Activated T-cell treated with anti-CD3 and anti-CD28 coated beads for 48 hours (primary cell): ENCODE measurements at places on chromosomes 5 and 9.
A peak's percentile ranks its signal among the peaks of the same experiment; 100 is the strongest.

- no peak for DNase-seq
These were observed 40.0 kb downstream of the PIK3R1 start for GRCh38 chr5:68255305-68256120.

- no peak for DNase-seq
These were observed 48.9 kb upstream of the CACNA1B start for GRCh38 chr9:137828527-137829259.

- no peak for DNase-seq
These were observed 920.3 kb downstream of the CDH18 start for GRCh38 chr5:19067741-19068140.

DNA sequence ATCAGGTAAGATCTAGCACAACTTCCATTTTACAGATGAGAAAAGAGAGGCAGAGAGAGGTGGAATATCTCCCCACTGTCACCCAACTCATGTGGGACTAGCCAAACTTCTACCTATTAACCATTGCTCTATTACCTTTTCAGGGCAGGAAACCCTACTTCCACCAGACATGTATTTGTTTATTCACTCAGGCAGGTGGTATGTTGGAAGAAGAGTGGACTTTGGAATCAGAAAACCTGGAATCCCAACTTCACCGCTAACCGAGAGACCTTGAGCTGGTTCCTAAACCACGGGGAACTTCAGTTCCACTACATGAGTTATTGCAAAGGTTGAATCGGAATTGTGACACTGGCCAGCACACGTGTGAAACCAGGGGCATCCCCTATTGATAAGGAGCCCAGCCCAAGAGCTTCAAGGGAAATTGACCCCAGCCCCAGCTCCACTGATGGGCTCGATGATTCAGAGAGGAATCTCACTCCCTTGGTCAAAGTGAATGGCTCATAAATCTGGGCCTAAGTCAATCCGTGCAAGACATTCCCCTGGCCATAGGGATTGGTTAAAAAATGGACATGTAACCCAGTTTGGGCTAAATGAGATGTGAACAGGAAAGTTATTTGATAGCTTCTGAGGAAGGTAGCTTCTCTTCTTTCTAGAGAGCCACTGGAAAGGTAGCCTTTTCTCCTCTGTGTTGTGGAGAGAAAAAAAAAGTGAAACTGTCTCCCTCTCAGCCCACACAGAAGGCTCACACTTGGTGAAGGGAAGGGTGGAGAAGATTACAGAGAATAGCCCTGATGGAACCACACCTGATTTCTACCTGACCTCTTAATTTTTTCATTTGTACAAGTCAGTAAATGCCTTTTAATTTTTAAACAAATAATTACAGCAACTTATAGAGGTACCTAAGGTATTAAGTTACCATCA lies 5.5 kb upstream of the GLIS3 start:
- DNase-seq: no peak

DNA sequence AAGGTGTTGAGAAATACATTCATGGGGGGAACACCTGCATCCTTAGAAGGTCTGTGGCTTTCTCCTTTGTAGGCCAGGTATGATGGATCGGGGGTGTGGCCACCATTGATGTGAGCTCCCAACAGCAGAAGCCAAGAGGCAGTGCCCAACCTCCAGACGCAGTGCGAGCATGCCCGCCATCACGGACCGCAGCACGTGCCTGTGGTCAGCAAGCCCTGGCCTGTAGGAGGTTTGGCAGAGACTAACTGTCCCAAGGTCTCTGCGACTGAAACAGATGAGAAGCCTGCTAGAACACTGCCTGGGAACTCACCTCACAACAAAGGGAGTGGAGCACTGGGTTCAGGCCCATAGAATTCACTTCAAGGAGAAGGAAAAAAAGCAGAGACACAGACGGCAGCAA lies 31.9 kb upstream of the ZNF354A start:
- no peak for DNase-seq

DNA sequence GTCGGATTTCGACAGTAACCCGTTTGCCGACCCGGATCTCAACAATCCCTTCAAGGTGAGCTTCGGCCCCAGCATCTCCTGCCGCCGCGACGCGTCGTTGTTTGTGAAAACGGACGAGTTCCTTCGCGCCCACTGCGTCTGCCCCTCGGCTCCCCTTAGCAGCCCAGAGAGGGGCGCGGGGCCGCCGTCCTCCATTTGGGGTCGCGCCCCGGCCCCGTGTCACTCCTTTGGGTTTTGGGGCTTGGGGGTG lies 182 bp downstream of the SCAMP1 start:
- DNase-seq: no peak

DNA sequence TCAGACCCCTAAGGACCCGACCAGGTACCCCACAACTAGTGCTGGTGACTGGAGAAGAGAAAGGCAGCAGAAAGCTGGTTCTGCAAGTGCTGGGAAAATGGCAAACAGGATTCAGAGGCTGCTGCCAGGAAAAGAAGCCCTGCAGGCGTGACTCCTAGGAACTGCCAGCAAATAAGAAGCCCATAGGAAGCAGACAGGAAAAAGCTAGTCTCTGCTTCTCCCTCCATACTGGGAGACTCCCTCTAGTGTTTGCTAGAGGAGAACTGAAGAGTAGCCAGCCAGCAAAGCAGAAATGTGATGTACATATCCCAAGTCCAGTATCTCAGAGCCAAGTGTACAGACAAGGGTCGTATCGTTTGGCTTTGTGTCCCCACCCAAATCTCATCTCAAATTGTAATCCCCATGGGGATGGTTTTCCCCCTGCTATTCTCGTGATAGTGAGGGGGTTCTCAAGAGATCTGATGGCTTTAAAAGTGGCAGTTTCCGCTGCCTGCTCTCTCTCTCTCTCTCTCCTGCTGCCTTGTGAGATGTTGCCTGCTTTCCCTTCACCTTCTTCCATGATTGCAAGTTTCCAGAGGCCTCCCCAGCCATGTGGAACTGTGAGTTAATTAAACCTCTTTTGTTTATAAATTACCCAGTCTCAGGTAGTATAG lies 38.1 kb upstream of the TUSC1 start:
- no peak for DNase-seq

DNA sequence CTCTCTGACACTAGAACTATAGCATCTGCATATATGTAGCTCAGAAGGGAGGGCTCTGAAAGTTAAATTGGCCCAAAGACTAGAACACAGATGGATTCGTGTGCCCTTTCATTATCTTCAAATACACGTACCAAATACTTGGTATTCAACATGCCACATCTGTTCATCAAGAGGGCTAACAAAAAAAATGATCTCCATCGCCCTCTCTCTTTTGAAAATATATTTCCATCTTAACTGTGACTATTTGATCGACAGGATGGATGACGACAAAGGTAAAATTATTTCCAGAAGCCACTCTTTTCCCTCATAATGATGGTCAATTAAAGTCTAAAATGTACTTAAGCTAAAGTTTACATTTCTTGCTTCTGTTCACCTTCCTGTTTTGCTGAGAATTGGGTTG lies 77.0 kb downstream of the SEMA6A start:
- DNase-seq: no peak

GRCh38 chr5:66306105-66306843 lies 162.2 kb downstream of the SREK1 start:
- no peak for DNase-seq

DNA sequence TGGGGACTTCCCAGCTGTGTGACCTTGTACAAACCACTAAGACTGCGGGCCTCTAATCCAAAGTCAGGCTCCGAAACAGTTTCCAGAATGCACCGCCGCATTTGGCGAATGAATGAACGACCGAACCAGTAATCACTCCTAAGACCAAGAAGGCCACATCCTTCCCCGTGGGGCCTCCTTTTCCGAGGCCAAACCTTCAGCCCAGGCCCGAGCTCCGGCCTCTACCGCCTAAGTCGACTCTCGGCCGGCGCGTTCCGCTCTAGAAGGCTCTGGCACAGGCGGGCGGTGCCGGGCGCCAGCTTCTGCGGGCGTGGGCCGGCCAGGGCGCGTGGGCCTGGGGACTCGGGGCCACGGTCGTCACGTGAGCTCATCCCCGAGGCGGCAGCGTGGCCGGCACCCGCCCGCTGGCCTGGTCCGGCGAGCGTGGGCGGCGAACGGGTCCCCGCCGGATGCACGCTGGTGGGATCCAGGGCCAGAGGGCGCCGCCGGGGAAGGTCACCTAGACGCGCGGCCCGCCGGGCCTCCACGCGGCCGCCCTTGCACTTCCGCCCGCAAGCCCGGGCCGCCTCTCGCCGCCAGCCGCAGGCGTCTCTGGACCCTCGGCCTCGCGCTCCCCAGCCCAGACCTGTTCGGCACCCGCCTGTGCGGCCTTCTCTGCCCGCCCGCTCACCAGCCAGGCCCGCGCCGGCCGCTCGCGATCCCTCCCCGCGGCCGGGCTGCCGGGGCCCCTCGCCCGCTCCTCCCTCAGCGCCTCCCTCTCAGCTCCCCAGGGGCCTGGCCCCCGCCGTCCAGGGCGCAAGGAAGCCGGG lies 754 bp downstream of the VDAC1 start:
- DNase-seq: peak; percentile 55

DNA sequence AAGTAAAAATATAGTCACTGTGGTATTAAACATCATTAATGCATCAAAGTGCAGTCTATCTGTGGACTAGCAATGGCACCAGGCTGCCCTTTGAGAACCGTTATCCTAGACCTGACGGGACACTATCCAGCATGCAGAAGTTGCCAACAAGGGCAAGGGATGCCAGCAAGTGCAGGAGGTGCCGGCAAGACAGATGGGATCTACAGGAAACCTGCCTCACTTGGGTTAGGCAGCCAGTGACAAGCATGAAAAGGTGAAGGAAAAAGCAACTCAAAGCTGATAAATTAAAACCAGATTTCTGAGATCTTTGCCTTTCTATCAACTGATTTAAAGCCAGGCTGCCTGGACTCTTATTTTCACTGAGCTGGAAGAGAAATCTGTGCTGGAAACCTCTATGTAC lies 315.2 kb upstream of the PDE4D start:
- DNase-seq: no peak

DNA sequence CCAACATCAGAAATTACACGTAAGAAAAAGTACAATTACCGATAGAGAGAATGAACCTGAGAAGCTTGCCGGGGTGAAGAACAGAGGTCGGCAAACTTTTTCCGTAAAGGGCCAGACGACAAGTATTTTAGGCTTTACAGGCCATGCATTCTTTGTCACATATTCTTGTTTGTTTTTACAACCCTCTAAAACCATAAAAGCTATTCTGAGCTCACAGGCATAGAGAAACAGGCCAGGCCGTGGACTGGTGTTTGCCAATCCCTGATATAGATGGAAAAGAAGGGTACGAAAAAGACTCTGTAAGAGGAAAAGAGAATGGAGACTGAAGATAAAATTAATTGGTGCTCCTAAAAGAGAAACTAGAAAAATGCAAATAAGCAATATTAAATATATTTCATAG lies 15.4 kb downstream of the SFXN1 start:
- DNase-seq: no peak

DNA sequence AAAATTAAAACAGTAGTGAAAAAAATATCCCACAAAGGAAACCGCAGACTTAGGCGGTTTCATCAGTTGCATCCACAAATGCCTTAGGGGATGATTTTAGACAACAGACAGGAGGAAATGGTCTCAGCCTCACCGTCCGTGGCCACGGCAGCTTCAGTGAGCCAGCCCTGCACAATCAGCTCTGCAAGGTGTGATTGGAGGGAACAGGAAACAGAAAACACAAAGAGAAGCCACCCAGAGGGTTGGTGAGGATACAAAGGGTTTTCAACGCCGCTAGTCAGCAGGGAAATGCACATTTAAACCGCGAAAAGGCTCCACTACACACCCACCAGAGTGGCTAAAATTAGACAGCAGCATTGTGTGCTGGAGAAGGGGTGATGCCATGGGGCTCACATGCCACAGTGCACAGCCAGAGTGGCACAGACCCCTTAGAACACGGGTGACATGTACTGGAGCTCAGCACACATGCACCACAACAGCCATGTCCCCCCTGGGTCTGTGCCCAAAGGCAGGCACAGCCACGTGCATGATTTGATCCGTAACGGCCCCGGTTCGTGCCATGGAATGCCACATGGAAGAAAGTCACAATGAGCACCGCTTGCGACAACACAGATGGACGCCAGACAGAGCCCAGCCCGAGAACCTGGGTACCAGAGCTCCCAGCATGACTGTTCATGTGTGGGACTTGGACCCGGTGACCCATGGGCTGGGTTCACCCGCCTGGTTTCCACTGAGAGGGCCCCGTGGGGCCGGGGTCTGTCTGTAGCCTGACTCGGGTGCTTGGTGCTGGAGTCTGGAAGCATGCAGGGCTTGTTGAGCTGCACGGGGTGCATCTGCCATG lies 18.3 kb upstream of the TERT start:
- DNase-seq: no peak

DNA sequence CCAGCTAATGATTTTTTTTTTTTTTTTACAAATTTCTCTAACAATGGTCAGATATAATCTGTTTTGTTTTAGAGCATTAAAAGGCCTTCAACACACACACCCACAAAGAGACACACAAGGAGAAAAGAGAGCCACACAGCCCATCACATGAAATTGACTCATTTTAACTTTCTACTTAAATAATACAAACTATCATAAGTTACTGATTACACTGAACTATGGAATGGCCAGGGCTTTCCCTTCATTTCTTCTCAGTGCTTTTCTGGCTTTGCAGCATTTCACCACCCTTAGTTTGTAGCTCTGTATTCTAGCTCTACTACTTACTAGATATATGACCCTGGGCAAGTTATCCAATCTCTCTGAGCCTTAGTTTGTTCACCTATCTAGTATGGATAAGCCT lies 13.2 kb downstream of the REEP5 start:
- no peak for DNase-seq

DNA sequence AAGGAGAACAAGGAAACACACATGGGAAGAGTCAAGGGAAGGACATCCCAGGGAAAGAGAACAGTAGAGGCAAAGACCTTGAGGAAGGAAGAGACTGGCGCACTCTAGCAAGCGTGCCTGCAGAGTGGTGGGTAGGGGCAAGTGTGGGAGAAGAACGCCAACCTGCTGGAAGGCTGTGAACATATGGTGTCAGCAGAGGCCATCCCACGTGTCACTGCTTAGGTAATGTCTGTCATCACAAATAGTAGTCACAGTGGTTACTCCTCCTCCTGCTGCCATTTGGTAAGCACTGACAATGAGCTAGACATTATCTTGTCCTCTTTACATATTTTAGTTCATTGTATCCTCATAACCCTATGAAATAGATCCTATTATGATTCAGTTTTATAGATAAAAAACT lies 206.4 kb upstream of the TRIM32 start:
- DNase-seq: no peak

GRCh38 chr5:96481009-96481786 lies 48.1 kb upstream of the PCSK1 start:
- no peak for DNase-seq

GRCh38 chr9:132575005-132575609 lies 7.3 kb upstream of the BARHL1 start:
- peak; percentile 44 for DNase-seq

DNA sequence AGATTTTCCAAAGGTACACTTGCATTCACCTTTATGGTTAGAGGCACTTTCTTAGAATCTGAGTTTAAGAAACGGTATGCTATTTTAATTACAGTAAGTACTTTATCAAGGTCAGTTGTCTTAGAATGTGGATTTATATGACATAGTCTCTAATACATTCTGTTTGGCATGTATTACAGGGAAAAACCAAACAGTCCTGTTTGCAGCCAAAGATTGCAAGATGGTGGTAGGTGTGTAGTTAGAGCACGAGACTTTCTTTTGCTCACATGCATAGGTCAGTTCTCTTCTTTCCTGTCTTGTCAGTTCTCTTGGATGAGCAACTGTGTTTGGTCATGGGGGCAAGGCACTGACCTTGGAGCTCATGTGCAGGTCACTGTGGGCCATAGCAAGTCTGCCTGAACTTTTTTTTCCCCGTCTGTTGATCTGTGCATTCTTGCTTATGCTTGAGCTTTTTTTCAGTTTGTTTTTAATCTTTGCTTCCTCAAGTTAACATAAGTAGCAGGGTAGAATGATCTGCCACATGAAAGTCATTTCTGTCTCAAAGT lies 20.6 kb downstream of the ZSWIM6 start:
- no peak for DNase-seq
